Bronchial smooth muscle cell (primary cell): ENCODE measurements at places on chromosomes 3 and 15. TPM values are rescaled to one million over a fixed set of nuclear protein-coding genes. Genes with fewer than 3 reads are reported as not detected.

The SENP8 gene
- total RNA-seq: 1.2 and 2.2 TPM in 2 replicates

The SLC24A5 gene
- total RNA-seq: not detected in 2 replicates

The ERICH6 gene
- total RNA-seq: under 0.01 and 0.17 TPM in 2 replicates

The HYKK gene
- total RNA-seq: 1.7 and 1.9 TPM in 2 replicates

The BFSP2 gene
- total RNA-seq: not detected in 2 replicates
